ENCODE measurements at places on chromosomes 7 and 10.

GRCh38 chr7:150986099-150986512 is 4.7 kb upstream of the NOS3 start:
- no peak for DNase-seq

GRCh38 chr10:124470544-124471434 is 9.2 kb downstream of the LHPP start:
- no peak for DNase-seq

DNA sequence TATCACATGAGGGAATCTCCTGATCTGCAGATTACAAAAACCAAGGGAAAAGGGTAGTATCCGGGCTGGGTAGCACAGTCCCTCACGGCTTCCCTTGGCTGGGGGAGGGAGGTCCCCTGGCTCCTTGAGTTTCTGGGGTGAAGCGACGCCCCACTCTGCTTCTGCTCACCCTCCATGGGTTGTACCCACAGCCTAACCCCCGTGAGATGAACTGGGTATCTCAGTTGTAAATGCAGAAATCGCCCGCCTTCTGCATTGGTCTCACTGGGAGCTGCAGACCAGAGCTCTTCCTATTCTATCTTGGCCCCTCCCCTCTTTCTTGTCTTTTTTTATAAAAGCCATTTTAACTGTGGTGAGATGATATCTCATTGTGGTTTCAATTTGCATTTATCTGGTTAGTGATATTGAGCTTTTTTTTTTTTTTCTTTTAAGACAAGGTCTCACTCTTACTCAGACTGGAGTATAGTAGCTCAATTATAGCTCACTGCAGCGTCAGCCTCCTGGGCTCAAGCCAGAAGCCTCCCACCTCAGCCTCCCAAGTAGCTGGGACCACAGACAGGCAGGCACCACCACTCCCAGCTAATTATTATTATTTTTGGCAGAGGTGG is 87.8 kb downstream of the ABCC2 start:
- DNase-seq, result no peak

DNA sequence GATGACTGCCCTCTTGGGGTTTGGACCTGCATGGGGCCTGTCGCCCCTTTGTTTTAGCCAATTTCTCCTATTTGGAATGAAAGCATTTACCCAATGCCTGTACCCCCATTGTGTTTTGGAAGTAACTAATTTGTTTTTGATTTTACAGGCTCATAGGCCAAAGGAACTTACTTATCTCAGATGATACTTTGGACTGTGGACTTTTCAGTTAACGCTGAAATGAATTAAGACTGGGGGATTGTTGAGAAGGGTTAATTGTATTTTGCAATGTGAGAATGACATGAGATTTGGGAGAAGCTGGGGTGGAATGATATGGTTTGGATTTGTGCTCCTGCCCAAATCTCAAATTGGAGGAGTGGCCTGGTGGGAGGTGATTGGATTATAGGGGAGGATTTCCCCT is 185.8 kb upstream of the PHYHIPL start:
- DNase-seq, result no peak

- no peak for DNase-seq
These were observed 22.8 kb downstream of the ANTXRL start for GRCh38 chr10:46309511-46310142.

GRCh38 chr7:72040641-72041040 is 371.5 kb downstream of the CALN1 start:
- DNase-seq, result no peak

DNA sequence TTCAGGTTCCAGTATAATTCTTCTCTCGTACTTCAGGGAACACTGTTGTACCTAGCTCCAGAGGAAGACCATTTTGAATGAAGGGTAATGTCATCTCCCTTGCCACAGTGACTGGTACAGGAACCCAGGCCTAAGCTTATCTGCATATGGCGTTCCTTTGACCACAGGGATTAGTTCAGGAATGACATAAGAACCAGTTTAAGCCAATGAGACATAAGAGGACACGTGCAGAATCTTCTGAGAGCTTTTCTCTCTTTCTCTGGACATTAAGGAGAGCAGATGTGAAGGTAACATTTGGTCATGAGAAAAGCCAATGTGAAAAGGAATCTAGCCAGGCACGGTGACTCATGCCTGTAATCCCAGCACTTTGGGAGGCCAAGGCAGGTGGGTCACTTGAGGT is 21.8 kb upstream of the HIBADH start:
- no peak for DNase-seq

GRCh38 chr10:128147669-128148068 is 21.4 kb upstream of the MKI67 start:
- DNase-seq, result peak; percentile 92

- DNase-seq, result no peak
These were observed 458.8 kb downstream of the RPS24 start for GRCh38 chr10:78492424-78492823.

- DNase-seq, result no peak
These were observed 80.8 kb upstream of the PLXNA4 start for GRCh38 chr7:132656846-132657776.

DNA sequence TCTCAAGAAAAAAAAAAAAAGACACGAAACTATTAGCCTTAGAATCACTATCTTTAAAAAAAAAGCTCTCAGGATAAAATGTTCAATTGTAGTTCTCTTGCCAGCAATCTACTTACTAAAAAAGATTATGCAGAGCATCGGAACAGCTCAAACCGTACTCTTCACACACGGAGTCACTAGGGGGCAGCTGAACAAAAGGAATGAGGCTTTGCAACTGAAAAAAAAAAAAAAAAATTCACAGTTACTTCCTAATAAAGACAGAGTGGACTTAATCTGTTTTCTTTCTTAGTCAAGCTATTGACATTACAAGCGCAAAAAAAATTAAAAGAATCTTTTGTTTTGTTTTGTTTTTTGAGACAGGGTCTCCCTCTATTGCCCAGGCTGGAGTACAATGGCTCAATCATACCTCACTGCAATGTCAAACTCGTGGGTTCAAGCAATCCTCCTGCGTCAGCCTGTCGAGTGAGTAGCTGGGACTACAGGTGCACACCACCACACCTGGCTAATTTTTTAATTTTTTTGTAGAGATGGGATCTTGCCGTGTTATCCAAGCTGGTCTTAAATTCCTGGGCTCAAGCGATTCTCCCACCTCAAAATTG is 11.5 kb downstream of the PMS2 start:
- peak; percentile 31 for DNase-seq

DNA sequence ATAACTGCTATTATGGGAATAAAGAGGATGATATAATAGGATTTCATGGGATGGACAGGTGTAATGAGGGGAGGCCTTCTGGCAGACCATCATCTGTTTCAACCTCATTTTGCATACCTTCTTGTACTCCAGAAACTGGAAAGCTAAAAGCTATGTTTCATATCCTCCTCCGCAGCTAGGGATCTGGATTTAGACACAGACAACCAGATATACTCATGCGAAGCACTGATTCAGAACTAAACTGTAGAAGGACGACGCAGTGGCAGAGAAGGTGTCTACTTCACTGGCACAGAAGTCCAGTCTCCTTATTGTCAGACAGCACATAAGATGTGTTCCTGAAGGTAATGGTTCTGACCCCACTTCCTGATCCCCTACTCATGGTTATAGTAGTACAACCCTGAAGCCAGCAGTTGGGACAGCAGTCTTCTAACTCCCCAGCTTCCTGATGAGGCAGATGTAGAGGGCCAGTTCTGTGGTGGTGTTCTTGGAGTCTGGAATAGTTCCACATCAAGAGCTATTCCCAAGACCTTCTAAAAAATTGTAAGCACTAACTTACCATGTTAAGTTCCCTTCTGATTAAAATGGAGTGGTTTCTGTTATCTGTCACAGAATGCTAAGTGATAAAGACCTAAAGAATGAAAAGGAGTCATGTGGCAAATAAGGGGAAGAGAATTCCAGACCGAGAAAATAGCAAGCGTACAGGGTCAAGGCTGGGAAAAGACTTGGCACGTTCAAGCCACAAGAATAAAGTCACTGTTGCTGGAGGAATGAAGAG is 550.3 kb downstream of the GRM8 start:
- DNase-seq, result no peak

DNA sequence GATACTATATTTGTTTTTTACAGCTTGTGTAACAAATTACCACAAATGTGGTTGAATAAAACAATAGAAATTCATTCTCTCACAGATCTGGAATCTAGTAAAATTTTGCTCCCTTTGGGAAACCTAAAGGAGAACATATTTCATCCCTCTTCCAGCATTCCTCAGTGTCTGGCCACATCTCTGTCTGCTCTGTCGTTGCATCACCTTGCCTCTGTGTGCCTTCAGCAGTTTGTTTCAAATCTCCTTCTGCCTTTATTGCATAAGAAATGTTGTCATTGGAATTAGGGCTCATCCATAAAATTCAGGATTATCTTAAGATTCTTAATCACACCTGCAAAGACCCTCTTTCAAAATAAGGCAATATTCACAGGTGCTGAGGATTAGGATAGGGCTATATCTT is 14.5 kb downstream of the OR2A14 start:
- no peak for DNase-seq

- no peak for DNase-seq
These were observed 123.0 kb downstream of the EBF3 start for GRCh38 chr10:129841071-129841470.

- peak; percentile 13 for DNase-seq
These were observed 1.2 kb downstream of the PROSER2 start for GRCh38 chr10:11824376-11824775.

DNA sequence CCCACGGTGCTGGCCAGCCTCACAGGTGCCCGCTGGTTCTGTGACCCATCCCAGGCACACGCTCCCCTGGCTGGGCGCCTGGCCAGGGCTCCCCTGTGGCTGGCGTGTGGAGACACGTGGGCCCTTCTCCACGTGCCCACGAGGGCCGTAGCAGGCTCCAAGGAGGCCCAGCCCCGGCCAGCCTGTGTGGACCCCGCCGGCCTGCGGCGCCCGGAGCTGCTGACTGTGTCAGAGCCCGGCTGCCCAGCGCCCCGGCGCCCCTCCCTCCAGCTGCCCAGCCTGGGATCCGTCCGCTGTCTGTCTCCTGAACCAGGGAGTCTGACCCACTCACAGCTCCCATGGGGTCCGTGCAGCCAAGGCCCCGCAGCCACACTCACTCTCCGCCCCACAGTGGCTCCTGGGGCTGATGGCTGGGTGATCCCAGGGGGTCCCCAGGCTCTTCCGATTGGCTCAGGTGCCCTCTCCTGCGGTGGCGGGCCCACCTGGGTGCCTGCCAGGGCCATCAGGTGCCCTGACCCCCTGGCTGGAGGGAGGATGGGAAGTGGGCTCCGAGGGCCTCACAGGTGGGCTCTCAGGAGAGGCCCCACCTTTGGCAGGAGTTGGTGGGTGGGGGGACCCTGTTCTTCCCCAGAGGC is 9.6 kb downstream of the TMEM184A start:
- no peak for DNase-seq

GRCh38 chr7:25437308-25437707 is 209.0 kb upstream of the NPVF start:
- no peak for DNase-seq

- DNase-seq, result no peak
These were observed 55.3 kb downstream of the PARD3 start for GRCh38 chr10:34759837-34760215.

DNA sequence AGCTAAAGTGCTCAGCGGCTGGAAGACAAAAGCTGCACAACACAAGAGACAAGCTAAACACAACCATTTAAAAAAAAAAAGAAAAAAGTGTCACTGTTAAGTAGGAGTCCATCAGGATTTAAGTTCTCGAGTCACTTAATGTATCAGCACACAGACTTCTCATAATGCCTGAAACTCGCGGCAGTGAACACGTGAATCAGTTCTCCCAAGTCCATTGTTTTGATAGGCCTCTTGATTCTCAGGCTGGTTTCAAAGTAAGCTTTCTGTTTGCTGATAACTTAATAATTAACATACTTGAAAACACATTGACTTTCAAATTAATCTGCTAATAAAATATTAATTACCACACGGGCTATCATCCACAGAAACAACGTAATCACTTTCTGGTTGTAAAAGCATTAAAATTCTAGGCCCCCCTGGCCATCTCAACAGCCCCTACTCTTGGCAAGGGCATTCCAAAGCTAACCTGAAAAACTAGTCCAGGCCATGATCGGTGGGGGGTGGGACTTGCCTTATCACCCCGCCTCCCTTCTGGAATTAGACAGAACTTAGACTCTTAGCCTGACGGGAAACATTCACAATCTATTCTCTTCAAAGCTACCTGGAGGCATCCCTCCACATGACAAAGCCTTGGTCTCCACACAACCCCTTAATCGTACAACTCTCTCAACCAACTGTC is 129.0 kb downstream of the DIP2C start:
- DNase-seq, result no peak

Data from skin of body (tissue), 3 donors.